ENCODE measurements at places on chromosomes 3 and 15.

DNA sequence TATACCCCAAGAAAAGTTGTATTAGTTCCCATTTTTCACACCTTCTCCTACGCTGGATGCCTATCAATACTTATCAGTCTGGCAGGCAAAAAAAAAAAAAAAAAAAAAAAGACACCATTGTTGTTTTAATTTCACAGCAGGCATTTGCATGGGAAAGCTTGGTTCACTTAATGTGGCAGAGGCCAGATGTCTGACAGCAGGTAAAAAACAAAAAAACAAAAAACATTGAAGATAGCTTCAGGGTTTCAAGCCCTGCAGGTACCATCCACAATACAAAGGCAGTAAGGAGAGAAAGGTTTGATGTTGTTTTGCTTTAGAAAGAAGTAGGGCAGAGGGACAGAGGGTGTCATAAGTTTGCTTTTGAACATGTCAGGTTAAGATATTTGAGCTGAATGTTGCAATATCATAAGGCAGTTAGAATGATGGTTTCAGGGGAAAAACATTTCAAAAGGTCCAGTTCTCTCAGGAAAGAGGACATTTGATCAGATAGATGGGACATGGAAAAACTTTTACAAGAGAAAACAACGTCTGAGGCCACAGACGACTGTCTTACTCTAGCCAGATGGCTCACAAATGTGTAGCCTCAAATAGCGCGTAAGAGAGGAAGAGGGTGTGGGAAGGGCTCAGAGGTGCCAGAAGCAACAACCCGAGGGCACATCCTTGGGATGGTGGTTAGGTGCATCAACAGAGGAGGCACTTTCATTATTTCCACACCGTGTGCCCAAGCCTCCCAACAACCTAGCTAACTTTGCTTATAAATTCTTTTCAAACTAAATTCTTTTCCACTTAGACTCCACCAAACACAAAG is 25.7 kb downstream of the PCOLCE2 start:
- H3K27me3 ChIP-seq: no peaks in the 10 kb centered on the region
- no peak for DNase-seq
- H3K4me3 ChIP-seq: no peak overlapping the region
- no peaks in the 10 kb centered on the region for H3K36me3 ChIP-seq

GRCh38 chr3:86989006-86989405 is 1.9 kb downstream of the VGLL3 start:
- no peaks in the 10 kb centered on the region for H3K36me3 ChIP-seq
- H3K27me3 ChIP-seq: peaks cover 30% of the 10 kb centered on the region
- peak overlapping the region; percentile 59 for H3K27ac ChIP-seq
- peak overlapping the region; percentile 62 for H3K4me3 ChIP-seq

GRCh38 chr3:142896201-142896755 is 7.4 kb upstream of the PCOLCE2 start:
- no peaks in the 10 kb centered on the region for H3K36me3 ChIP-seq
- no peak overlapping the region for H3K27ac ChIP-seq
- no peak for DNase-seq
- H3K4me1 ChIP-seq: no peaks in the 10 kb centered on the region

DNA sequence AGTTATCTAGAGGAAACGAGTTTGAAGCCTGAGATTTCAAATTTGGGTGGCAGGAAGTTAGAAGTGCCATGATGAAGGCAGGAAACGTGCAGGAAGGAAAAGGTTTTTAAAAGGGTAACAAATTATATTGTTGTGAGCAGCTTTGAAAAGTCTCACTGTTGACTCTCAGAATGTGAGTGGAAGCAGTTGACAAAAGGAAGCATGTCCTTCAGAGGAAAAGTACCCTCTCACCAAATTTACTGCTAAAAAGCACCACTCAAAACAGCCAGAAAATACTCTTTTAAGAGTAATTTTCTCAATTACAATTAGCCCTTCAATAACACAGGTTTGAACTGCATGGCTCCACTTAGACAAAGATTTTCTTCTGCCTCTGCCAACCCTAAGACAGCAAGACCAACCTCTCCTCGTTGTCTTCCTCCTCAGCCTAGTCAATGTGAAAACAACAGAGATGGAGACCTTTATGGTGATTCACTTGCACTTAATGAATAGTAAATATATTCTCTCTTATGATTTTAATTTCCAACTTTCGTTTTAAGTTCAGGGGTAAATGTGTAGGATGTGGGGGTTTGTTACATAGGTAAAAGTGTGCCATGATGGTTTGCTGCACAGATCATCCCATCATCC is 117.1 kb upstream of the LIPC start:
- peaks cover 11% of the 10 kb centered on the region for H3K4me1 ChIP-seq
- H3K27me3 ChIP-seq: no peaks in the 10 kb centered on the region
- no peaks in the 10 kb centered on the region for H3K36me3 ChIP-seq
- DNase-seq: no peak
- H3K4me3 ChIP-seq: no peak overlapping the region
- H3K27ac ChIP-seq: no peak overlapping the region

DNA sequence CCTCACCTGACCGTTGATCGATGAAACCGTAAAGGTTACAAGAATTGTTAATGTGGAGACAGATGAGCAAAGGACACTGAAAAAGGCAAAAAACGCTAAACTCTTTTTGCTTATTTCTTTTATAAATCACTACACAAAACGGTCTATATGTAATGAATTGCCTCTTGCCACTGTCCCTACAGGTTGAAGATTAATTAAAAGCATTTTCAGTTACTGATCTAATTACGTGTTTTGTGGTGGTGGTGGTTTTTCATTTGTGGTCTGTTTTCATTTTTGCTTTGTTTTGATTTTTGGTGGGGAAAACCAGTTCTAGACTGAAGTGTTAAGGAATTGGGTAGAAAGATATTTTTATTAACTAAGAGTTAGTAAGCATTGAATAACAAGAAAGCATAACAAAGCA is 299.2 kb upstream of the LRRN1 start:
- H3K27me3 ChIP-seq: no peaks in the 10 kb centered on the region
- H3K4me3 ChIP-seq: no peak overlapping the region
- H3K4me1 ChIP-seq: no peaks in the 10 kb centered on the region
- H3K27ac ChIP-seq: no peak overlapping the region
- no peak for DNase-seq
- no peaks in the 10 kb centered on the region for H3K36me3 ChIP-seq
